Fibroblast of skin of left biceps (primary cell): ENCODE measurements at places on chromosomes 6 and 20.

GRCh38 chr20:36549628-36549941, 8.3 kb downstream of the MYL9 start:
- no peak for DNase-seq

DNA sequence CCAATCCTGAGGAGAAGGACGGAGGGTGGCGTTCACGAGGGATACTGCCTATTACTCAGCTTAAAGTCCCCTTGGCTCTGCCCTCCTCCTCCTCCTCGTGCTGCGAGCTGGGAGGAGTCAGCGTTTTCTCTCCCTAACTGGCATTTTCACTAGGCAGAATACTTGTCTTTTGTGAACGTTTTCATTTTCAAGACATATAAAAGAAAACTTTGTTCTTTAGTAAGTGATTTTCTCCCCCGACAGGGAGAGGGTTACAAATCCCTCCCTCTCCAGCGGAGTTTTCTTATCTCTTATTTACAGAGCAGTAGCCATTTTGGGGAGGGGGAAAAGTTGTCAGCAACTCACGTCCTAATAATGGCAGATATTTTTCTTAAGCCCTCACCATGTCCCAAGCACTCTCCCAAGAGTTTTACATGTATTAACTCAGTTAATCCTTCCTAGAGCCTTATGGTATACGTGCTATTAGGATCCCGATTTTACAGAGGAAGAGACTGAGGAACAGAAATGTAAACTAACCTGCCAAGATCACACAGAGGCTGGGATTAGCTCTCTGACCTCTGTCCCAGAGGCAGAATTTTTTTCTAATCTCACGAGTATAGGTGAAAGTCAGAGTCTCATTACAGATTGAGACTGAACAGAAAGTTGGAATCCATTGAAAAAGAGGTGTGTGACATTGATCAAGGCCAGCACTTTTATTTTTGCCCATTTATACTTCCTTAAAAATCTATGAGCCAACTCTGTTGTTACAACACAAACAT, 30.0 kb upstream of the ZNF217 start:
- DNase-seq: no peak

GRCh38 chr6:150134280-150134920, 8.4 kb upstream of the PPP1R14C start:
- DNase-seq: no peak

DNA sequence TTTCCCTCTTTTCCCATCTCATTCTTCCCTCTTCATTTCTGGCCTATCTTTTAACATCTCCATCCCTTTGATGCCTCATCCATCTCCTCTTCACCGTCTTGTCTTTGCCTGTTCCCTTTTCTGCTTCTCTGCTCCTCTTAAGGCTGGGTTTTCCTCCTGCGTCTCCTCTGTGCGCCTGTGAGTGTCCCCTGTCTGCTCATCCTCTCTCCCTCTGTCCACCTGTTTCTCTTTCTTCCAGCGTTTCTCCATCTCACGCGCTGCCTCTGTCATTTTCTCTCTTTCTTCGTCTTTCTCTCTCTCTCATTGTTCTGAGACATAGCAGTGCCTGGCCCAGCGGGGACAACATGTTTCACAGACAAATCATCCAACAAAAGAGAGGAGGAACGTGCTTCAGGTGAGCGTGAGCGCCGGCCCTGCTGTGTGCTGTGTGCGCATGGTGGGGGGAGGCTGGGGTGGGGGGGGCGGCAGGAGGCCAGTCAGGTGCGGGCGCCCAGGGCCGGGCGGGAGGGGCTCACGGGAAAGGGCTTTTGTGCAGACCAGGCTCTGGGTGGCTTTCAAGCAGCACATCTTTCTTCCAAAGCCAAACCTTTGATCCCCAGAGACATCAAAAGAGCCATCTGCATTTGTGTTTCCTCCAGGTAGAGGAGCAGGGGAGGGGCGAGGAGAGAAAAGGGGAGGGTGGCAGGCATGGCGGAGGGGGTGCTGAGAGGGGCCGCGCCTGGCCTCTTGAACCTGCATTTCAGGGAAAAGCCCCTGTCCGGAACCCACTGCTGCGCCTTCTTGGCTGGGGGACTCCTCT, 121.3 kb downstream of the VEGFA start:
- no peak for DNase-seq

GRCh38 chr6:52394251-52394666, 25.9 kb upstream of the EFHC1 start:
- DNase-seq: no peak

DNA sequence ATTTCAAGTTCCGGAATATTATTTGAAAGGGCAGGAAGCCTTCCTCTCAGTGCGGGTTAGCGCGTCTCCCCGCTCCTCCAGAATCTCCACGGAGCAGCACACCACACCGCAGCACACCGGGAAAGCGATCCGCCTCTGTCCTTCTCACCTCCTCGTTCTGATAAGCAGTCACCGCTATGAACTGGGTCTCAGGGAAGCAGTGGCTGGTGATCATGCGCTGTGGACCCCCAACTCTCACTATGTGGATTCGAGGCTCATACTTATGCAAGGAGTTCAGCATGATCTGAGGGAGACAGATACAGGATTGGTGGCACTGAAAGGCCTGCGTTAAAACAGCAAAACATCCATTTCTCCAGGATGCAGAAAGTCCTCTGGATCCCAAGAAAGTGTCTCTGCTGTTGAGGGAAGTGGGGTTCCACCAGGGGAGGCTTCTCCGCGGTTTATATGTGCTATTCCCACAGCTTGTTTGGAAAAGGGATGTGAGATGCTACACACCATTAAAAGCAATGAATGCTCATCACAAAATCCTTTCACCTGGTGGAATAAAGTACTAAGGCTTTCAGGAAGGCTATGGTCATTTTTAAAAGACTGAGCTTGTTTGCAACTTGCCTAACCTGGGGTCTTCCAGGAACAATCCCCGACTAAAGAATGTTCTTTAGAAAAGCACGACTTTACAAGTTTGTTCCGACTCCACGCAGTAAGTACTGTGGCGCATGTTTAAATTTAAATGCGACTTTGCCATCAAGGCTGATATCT, 1.9 kb downstream of the TBXT start:
- DNase-seq: no peak

GRCh38 chr6:148566664-148567350, 180.0 kb upstream of the UST start:
- no peak for DNase-seq

DNA sequence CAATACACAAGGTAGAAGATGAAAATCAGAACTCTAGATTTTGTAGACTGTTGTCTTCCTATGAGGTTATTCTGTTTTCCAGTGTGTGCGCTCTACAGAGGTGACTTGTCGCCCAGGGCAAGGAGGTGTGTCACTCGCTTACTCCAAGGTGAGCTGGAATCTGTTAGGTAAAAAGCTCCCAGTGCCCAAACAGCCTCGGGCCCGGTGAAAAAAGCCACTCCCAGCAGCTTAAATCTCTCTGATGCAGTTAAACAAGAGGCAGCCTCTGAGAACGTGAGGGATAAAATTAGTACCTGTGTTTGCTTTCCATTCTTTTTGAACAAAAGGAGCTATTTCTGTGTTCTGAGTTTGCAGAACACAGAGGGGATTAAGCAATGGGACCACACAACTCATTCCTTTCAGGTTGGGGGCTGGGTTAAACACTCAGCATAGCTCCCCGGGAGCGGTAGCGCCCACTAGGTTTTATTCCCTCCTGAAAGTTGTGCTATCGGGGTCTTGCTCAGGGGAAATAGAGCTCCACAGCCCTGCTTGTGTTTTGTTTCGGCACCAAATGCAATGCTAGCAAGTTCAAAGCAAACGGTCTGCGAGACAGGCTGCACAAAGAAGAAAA, 181.2 kb downstream of the FOXA2 start:
- DNase-seq: no peak

GRCh38 chr20:3465301-3465700, 5.5 kb upstream of the ATRN start:
- DNase-seq: no peak

DNA sequence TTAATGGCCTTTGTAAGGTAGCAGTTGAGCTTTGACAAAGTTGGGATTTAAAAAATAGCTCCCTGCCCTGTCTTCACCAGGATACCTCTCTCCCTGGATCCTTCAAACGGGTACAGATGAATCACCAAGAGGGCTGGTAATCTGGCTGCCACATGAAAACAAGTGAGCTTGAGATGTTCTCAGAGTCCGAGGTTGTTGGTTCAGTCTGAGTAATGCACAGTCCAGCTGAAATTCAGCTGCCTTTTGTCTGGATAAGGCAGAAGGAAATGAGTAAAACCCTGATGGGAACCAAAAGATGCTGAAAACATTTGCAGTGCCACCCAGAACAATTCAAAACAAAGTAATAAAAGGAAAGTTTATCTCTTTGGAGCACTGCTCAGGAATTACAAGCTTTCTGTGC, 86.8 kb downstream of the GJA1 start:
- no peak for DNase-seq

DNA sequence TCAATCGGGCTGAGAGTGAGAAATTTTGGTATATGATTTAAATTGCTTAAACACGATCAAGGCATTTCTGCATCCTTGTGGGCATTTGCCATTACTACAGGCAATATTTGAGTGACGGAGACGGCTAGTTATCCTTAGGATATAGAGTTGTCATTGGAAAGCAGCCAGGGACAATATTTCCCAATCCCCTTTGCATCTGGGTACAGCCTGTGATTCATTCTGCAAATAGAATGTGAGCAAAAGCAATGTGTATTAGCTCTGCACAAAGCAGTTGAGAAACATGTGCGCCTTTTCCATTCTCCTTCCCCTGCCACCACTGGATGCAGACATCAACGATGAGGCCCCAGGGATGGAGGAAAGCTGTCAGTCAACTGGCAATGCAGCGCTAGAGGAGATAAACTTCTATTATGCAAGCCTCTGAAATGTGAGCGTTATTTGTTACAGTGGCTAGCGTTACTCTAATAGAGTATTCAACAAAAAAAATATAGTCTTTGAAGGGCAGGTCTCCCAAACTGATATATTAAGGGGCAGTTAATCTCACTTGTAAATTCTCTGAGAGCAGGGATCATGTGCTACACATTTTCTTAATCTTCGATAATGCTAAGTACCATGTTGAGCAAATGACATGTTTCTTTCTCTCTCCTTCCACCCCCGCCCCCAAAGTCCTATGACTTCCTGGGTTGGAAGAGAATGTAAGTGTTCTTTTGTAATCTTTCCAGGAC, 37.1 kb upstream of the NCOA3 start:
- peak; percentile 98 for DNase-seq

GRCh38 chr6:71268735-71269437, 19.7 kb upstream of the OGFRL1 start:
- DNase-seq: no peak

DNA sequence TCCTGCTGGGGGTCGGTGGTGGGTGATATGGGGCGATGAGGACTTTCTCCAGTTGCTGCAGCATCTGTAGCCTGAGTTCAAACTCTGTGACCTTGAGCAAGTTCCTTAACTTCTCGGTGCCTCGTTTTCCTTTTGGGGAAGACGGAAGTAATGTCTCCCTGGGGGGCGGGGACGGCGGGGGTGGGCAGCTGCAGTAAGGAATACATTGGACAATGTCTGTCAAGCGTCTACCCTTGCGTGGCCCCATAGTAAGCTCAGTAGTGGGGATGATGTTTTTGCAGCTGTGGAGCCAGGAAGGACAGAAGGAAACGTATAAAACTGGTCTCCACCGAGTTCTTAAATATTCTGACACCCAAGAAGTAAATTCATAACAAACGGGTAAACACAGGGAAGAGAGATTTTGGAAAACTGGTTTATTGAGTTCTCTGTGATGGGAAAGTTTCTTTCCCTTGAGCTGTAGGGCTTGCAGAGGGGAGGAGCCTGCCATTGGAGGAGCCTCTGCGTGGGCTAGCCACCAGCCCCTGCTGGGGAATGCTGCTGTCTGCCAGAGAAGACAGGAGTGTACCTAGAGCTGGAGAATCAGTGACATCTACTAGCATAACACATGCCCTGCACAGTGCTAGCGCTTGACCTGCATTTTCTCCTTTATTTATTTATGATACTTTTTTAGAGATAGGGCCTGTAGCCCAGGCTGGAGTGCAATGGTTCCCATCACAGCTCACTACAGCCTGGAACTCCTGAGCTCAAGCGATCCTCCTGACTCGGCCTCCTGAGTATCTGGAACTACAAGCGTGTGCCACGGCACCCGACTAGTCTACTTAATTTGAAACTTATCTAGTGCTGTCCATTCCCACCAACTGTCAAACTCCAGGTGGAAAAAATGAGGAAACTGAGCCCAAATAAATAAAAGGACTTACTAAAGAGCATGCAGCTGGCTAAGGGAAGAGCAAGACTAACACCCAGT, 1.2 kb upstream of the ACSS1 start:
- DNase-seq: no peak

GRCh38 chr20:57564180-57564802, 3.4 kb downstream of the PCK1 start:
- no peak for DNase-seq

DNA sequence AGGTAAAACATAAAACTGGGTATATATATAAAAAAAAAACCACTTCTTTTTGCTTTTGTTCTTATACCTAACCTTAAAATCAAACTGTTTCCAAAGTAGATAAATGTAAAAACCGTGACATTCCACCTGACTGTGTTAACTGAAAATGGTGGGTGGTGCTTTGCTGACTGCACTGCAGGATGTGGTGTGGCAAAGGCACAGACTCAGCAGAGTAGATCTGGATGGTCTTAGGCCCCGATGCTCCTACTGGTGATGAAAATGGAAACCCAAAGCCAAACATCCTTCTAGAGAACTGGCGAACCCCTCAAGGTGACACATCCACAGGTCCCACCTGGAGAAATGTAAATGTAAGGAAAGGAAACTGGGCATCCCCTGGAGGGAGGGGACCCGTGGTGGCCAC, 8.9 kb downstream of the TGIF2 start:
- no peak for DNase-seq

- peak; percentile 28 for DNase-seq
Measured at GRCh38 chr6:148885136-148885865, 138.5 kb downstream of the UST start.

DNA sequence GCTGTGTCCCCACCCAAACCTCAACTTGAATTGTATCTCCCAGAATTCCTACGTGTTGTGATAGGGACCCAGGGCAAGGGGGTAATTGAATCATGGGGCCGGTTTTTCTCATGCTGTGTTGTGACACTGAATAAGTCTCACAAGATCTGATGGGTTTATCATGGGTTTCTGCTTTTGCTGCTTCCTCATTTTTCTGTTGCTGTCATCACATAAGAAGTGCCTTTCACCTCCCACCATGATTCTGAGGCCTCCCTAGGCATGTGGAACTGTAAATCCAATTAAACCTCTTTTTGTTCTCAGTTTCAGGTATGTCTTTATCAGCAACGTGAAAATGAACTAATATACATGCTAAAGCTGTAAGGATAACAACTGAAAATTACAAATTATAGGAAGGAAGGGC, 88.3 kb downstream of the CDYL start:
- no peak for DNase-seq

DNA sequence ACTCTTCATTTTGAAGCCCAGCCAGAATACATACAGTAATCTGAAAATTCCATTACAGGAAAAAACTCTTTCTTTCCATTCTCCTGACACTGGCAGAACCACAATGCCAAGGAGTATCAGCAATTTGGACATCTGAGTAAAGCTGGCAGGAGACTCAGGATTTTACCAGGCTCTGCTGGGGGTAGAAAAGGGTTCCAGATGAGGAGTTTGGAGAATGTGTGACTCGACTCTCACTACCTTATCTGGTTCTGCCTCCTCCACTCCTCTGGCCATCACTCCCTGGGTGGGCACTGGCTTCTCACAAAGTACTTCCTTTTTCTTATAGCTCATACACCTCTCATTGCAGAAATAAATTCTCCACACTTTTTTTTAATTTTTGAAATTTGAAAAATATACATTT, 10.6 kb upstream of the WFDC8 start:
- DNase-seq: no peak

GRCh38 chr6:130313206-130313605, 52.6 kb upstream of the TMEM200A start:
- DNase-seq: no peak
